NCI-H1694 treated with DMSO at 0.1 percent for 48 hours (cell line): ENCODE measurements at places on chromosomes 3 and 15.

DNA sequence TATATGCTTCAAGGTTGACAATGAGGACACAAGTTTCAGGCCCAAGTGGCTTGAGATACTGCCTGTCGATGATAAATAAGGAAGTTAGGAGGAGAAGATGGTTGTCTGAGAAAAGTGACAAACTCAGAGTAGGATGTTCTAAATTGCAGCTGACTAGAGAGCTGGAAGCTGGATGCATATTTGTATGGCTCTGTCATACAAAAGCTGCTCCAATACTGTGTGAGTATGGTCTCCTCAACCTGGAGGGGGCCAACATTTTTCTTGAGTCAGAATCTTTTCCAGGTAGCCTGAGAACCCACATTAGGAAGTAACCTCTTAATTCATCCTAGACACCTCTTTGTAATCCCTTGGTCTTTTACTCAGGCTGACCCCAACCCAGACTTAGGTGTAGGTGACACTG is 28.4 kb upstream of the TPRG1 start:
- DNase-seq = no peak

DNA sequence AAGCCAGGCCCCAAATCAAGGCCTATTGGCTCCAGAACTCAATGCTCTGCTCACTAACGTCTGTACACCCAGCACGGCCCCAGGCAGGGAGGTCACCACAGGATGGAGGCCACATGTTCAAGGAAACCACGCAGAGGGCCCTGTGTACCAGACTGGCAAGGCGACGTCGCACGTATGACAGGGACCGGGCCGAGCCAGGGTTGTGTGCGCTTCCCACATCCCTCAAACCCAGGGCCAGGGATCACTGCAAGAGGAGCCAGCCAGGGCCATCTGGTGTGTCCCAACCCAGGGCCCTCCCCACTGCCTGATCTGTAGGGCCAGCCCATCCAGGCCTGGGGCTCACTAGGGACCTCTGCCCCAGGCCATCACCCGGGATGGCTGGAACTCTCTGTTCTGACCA is 62.0 kb downstream of the ZNF445 start:
- DNase-seq = no peak

- DNase-seq = no peak
These were observed 690.7 kb downstream of the TUSC7 start for GRCh38 chr3:117400303-117400702.

DNA sequence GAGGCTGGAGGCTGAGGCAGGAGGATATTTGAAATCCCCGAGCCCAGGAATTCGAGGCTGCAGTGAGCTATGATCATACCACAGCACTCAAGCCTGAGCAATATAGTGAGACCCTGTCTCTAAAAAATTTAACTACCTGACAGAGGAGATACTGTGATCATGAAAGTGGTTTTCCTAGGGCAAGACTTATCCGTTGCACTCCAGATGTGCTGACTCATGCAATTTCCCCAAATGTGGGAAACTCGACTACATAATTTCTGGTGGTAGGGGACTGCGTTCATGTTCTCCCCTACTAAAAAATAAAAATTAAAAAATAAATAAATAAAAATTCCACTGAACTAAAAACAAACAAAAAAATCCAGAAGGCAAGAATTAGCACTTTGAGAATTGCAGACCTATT is 271.7 kb downstream of the SHQ1 start:
- no peak for DNase-seq

- DNase-seq = no peak
These were observed 311.6 kb upstream of the GRM7 start for GRCh38 chr3:6549296-6549695.

DNA sequence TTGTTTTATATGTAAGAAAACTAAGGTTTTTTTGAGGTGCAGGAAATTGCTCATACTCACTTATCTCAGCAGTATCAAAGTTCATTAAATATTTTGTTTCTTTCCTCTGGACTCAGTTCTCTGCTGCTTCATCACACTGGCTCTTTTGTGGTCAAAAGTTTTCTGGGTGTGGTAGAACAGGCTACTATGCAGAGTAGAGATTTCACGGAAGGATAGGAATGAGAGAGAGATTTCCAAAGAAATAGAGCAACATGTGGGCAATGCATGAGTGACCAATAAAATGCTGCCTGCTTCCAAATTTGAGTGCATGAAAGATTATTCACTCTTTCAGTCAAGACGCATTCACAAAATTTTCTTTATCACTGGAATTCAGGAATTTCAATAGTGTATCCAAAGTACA is 577.3 kb upstream of the SEMA6D start:
- no peak for DNase-seq

- DNase-seq = no peak
These were observed 212.5 kb downstream of the CHST2 start for GRCh38 chr3:143332026-143332425.

- no peak for DNase-seq
These were observed 38.5 kb upstream of the XCR1 start for GRCh38 chr3:46065750-46066256.

DNA sequence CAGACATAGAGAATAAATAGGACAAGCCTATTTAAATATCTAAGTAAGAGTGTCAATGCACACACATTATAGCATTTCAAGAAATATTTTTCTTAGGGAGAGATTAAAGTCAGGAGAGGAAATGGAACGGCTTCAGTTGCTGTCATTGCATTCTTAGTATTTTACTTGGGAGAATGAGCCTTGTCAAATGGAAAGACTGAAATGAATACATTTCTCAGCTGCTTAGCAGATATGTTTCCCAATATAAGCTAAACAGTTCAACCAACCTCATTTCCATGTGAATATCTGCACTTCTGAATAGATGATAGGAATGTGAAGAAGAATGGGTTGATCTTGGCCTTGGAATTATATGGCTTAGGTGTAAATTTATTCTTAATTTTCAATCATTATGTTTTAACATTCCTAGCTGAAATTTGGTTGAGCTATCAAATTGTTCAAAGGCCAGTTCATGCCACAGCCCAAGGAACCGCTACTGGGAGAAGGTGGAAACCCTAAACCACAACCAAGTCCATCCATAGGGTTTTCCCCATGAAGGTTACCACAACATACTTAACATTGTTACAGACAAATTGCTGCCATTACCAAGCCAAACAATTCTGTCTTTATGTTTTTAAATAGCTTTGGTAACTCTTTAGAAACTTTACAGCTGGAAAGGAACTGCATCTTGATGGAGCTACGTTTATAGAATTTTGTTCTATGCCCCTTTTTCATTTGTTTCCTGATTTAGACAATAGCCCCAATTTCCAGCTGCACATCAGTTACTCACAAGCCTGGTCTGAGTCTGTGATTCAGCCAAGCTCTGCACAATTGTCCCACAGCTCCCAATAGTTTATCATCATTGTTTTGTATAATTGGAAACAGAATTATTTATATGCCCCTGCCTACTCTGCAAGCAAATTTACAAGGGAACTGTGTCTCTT is 459.6 kb downstream of the MECOM start:
- no peak for DNase-seq

GRCh38 chr3:108389372-108389771 is 93.0 kb downstream of the HHLA2 start:
- DNase-seq = no peak

- DNase-seq = no peak
These were observed 51.4 kb upstream of the GK5 start for GRCh38 chr3:142276781-142277180.

GRCh38 chr15:39154227-39154638 is 426.6 kb upstream of the THBS1 start:
- no peak for DNase-seq

- no peak for DNase-seq
These were observed 13.1 kb upstream of the DENND4A start for GRCh38 chr15:65805019-65805745.

DNA sequence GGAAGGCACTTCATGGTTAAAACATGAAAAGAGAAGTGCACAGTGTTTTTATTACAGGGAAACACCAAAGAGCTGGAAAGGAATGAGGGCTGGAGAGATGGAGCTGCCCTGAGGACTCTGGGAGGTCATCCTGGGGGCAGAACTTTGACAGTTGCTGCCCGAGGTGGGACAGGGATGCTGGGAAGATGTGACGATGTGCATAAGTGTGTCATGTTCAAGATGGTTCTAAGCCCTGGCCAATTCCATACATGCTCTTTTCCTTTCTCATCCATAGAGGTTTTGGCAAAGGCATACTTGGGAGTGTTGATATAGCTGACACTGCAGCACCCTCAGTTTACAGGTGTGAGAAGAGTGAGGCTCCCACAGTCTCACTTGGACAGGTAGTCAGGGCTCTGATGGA is 23.8 kb downstream of the LPP start:
- DNase-seq = no peak

GRCh38 chr3:89179355-89180001 is 72.1 kb downstream of the EPHA3 start:
- DNase-seq = peak; percentile 0

- DNase-seq = no peak
These were observed 126.4 kb downstream of the CHDH start for GRCh38 chr3:53719796-53720195.

DNA sequence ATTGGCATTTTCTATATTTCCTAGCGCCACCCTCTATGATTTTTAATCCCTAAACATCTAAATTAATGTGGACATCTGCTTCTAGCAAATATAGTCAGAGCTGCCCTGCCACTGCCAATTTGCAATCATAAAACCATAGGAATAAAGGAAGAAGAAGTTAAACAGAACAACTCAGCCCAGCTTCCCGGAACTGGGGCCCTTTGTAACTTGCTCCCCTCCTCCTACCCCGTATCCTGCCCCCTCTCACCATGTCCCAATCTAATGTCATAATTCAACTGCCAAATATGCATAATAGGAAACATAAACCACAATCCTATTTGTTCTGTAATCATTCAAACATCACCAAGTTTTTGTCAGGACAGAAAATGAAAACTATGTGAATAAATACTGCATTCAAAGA is 74.4 kb upstream of the ACP3 start:
- DNase-seq = no peak

DNA sequence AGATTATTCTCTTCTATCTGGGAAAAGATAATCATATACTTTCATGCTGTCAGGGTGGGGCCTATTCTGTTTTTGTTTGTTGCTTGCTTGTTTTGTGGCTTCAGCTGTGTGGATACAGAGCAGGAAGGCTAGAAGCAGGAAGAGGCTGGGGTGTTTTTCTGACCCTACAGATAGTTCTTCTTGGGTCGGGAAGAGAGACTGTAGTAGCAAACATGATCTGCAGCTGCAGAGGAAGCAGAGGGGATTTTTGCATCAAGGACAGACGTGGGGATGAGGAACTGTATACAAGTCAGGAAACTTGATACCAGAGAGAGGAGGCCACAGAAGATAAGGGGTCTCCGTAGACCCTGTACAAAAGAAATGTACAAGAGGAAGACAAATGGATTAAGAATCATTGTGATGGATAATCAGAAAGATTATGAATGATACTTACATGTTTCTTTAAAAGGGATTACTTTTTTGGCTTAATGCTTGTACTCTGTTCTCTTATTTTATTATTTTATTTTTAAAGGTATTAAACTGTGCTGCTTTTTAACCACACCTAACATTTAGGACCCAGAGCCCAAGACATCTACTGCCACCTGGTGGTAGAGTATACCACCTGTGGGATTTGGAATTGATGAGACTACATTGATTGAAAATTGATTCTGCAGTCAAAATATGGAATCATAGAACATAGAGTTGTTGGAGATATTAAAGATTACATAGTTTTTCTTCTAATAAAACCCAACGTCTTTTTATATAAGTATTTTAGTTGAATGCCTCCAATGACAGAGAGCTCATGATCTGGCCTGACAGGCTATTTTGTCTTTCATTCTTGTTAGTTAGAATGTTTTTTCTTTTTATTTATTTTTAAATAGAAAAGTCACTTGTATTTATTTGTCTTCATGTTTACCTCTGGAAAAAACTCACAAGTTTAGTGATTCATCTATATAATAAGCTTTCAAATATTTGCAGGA is 87.3 kb upstream of the ROPN1 start:
- DNase-seq = peak; percentile 67

DNA sequence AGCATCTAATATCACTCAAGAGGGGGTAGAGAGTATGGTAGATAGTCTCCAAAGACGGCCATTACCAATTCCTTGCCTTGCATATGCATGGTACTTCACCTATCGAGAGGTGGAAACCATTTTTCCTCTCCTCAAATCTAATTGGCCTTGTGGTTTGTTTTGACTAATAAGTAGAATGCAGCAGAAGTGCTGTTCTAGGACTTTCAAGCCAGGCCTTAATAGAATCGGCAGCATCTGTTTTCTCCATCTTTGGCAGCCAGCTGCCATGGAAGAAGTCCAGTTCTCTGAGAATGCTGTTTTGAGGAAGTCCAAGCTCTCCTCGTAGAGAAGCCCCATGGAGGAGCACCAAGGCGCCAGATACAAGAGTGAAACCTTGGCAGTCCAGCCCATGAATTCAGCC is 59.1 kb upstream of the RASGRP1 start:
- DNase-seq = no peak

- DNase-seq = no peak
These were observed 16.3 kb downstream of the BHLHE40 start for GRCh38 chr3:4995500-4996053.

DNA sequence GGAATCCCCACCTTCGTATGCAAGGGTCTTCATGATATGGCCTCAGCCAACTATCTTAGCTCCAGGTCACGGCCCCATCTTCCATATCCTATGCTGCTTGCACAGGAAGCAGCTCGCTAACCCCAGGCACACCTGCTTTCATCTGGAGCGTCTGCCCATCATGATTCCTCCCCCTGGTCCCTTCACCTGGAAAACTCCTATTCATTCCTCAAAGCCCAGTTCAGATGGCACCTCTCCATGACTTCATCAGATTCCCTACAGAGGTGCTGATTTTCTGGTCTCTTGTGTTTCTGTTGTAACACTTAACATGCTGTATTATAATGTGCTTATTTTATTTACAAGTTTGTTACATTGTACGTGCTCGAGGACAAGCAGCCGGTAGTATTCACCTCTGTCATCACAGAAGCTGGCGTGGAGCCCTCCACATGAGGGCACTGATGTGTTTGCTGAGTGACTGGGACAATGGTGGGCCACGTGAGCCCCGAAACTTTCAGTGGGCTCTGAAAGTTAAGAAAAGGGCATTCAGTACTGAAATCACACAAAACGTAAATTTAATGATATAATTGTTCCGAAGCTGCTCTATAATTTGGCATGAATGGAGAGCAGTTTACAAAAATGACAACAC is 16.2 kb downstream of the MUC20 start:
- DNase-seq = no peak

DNA sequence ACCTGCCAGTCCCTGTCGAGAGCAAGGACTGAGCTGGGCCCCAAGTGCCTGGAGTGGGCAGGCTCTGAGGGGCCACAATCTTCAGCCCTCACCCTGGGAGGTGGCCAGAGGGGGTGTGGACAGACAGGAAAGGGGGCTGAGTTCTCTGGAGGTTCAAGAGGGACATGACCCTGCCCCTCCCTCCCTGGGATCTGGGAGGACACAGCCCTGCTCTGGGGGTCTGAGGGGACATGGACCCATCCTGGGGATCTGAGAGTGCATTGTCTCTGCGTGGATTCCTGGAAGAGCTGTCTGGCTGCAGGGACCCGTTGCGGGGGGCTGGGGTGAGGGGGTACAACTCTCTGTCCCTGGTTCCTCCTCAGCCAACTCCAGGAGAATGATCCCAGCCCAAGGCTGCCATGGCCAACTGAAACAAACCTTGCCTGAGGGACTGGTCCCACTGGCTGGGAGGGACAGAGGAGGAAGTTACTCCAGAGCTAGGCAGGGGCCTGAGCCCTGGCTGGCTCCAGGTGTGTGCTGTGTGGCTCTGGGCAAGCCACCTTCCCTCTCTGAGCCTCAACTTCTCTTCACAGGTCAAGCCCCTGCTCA is 29.0 kb downstream of the PTH1R start:
- no peak for DNase-seq
